Lung microvascular endothelial cell (primary cell): ENCODE measurements at places on chromosomes 1 and 21. TPM values are rescaled to one million over a fixed set of nuclear protein-coding genes. Genes with fewer than 3 reads are reported as not detected.
A peak's percentile ranks its signal among the peaks of the same experiment; 100 is the strongest.

DNA sequence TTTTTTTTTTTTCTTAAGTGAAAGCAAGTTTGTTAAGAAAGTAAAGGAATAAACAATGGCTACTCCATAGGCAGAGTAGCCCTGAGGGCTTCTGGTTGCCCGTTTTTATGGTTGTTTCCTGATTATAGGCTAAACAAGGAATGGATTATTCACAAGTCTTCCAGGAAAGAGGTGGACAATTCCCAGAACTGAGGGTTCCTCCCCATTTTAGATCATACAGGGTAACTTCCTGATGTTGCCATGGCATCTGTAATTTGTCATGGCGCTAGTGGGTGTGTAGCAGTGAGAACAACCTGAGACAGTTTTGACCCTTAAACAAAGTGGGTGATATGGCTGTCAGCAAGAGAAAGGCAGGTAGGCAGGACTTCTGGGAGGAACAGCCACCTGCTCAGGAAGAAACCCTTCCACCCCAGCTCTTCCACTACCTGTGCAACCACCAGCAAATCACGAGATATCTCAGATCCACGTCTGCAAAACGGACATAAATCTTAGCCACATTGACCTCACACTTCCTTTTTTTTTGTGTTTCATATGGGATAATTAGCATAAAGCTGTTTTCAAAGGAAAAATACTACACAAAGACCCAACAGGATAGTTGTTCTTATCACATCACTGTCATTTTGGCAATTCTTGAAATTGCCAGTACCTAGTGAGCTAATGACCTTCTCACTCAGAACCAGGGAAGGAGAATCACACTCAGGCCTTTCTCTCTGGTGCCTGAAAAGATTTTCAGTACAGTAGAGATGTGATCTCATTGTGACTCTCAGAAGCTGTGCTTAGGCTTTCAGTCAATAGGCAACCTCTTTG, 34.8 kb upstream of the DUSP10 start:
- DNase-seq: peak; percentile 67

GRCh38 chr1:67850151-67850551, 16.9 kb upstream of the GNG12 start:
- peak; percentile 62 for DNase-seq

DNA sequence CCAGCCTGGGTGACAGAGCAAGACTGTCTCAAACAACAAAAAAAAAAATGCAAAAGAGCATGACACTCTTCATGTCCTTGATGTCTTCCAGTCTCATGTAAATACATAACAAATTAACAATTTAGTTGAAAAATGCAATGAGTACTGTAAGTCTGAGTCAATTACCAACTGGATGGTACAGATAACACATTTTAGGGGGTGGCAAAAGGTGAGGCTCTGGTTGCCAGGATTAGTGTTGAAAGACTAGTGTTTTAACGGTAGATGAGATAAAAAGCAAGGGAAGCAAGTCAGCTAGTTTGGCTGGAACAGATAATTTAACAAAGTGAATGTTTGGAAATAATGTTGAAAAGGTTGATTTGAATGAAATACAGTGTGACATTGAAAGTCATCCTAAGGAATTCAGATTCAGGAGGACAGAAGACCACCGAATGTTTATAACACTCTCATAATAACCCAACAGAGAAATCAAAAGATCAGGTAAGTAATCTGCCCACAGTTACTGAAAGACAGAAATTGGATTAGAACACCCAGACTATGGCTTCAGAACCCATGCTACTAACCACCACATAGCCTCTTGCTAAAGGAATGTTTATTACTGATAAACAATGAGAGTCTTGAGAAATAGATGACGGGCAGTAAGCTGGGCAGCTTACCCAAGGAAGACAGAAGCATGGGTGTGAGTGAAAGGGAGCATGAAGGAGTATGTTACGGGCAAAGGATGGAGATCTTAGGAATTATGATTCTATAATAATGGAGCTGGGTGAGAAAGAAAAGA, 312.4 kb downstream of the HMCN1 start:
- DNase-seq: no peak

GRCh38 chr1:18948913-18949685, 7.4 kb downstream of the IFFO2 start:
- DNase-seq: peak; percentile 60

DNA sequence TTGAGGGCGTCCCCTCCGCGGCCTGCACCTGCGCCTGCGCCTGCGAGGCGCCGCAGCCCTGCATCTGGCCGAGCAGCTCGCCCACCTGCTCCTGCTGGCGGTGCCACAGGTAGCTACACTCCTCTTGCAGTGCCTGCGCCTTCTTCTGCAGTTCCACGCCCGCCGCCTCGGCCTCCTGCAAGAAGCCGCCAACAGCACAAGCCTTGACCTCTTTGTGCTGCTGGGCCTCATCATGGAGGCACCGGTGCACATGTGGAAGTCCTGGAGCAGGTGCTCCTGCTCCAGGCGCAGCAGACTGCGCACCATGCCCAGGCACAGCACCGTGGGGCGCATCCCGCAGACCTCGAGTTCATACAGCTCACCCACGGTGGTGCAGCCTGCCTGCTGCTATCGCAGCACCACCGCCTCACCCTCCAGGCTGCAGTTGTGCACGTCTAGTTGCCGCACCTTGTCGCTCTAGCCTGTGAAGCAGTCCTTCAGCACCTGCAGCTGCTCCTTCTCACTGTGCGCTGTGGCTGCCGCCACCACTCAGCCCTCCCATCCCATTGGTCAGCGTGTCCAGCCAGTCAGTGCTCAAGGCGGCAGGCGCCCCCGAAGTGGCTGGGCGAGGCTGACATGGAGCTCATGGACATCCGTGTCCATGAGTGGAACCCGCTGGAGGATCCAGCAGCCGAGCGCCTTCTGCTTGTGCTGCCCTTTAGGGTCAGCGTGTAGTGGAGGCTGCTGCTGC, 12.2 kb upstream of the CD2 start:
- no peak for DNase-seq

DNA sequence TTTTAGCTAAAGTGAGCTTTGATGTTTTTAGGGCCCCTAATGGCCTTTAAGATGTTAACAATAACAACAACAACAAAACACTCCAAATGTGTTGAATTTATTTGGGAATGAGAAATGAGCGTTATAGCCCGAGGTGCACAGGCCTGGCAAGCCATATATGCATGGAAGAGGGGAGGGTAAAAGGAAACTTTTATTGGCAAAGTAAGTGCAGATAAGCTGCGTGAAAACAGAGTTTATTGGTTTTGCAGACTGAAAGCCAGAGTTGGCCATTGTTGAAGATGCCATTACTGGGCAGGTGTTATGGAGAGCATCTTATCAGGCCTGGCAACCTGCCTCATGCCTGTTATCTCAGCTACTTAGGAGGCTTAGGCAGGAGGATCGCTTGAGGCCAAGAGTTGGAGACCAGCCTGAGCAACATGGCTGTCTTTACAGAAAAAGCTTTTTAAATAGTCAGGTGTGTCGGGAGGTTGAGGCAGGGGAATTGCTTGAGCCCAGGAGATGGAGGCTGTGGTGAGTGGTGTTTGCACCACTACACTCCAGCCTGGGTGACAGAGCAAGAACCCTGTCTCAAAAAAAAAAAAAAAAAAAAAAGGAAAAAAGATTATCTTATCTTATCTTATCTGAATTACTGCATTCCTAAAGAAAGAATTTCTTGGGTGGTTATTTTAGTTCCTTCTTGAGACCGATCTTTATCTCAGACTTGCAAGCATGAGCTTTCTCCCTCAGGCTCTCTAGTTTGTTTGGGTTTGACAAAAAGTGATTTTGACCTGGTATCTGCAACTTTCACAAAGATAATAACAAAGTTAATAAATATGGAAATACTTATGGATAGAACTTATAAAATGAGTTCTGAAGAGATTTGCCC, 1.7 kb downstream of the PATJ start:
- no peak for DNase-seq

DNA sequence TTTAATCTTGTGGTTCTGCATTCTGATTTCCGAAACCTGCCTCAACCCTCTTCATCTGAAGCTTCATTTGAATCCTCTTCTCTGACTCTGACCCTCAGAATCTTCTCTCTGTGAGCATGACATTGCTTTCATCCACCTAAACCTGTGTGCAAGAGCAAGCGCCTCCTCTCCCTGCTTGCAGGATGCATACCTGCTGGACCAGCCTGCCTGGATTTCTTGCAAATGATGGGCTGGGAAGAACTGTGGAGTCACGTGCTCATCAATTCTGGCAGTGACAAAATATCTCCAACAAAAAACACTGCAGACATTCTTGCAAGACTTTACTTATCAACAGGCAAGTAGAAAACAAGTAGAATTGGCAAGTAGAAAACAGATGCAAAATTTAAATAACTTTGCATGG, 20.8 kb upstream of the SLC35F3 start:
- no peak for DNase-seq

DNA sequence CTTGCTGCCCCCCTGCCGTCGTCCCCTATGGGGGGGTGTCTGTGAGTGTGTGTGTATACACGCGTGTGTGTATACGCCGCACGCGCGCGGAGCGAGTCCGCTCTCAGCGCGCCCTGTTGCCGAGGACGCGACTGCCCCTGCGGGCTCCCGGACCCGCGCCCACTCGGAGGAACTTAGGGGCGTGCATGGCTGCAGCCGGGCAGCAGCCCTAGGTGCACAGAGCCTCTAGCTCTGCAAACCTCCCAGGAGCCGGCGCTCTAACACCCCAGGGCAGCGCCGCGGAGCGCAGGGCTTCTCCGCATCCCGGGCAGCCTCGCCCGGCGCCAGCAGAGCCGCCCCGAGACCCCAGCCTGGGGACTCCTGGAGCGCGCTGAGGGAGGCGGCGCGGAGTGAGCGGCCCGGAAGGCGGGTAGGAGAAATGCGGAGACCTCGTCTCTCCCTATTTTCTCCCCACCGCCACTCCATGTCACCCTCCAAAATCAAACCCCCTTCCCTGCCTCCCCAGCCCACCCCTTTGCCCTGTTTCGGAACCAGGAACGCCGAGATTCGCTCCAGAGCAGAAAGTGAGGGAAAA, 574 bp downstream of the ITPKB start:
- DNase-seq: peak; percentile 55

DNA sequence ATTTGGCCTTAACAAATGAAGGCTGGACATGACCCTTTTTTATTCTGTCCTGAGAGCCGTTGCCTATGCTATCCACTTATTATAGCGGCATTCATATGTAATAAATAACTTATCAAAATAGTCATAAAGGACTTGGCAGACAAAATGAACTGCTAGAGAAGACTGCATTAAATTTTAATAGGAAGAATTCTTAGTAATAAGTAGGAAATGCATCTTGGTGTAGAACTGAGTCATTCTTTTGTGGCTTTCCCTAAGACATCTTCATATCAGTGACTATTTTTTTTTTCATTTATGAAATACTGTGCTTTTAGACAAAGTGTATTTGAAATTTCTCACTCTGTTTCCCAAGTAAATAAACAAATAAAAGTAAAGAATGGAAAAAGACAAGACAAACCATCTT, 45.6 kb downstream of the PBX1 start:
- DNase-seq: no peak

GRCh38 chr1:233518344-233518743, 95.6 kb upstream of the KCNK1 start:
- no peak for DNase-seq

GRCh38 chr1:62386351-62387121, 50.3 kb upstream of the USP1 start:
- DNase-seq: no peak

DNA sequence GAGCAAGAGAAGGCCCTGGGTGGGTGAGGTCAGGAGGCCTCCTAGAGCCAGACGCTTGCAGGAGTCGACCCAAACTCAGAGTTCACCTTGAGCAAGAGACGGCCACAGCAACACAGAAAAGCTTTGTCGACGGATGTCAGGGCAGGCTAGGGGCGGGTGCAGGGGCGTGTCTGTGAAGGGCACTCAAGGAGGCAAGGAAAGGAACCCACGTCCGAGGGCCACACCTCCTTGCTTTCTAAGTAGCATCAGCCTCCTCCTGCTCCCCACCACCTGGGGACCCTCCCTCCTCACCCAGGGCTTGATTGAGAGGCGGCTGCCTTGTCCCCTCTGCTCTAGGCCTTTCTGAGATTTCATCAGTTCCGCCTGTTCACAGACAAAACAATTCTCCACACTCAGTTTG, 92.1 kb downstream of the OMA1 start:
- no peak for DNase-seq

GRCh38 chr1:52028328-52028727, 5.3 kb downstream of the KTI12 start:
- DNase-seq: no peak

- DNase-seq: peak; percentile 52
Measured at GRCh38 chr1:154819628-154820590, 50.2 kb downstream of the KCNN3 start.

The TSPAN1 gene
- 0.22 TPM in 1 of 2 replicates, not detected in the other for total RNA-seq

The CHRM3 gene
- under 0.01 and 0.20 TPM in 2 replicates for total RNA-seq

The TNNI3K gene
- total RNA-seq: 0.22 TPM in 1 of 2 replicates, not detected in the other

The KAZN gene
- 0.22 and 0.60 TPM in 2 replicates for total RNA-seq

The LCE2B gene
- total RNA-seq: not detected in 2 replicates

The BCAR3 gene
- total RNA-seq: 24.6 and 34.1 TPM in 2 replicates

The KCNA3 gene
- total RNA-seq: not detected in 2 replicates

The DPH2 gene
- 13.1 and 19.0 TPM in 2 replicates for total RNA-seq

The S100A1 gene
- total RNA-seq: not detected in 2 replicates
